Cortex of kidney (tissue), 1 donor: ENCODE measurements at places on chromosomes 5 and 9.

- no peak for DNase-seq
These were observed 633 bp upstream of the PPP1R26 start for GRCh38 chr9:135478829-135479468.

- DNase-seq = no peak
These were observed 35.3 kb downstream of the PFDN1 start for GRCh38 chr5:140267559-140268018.

DNA sequence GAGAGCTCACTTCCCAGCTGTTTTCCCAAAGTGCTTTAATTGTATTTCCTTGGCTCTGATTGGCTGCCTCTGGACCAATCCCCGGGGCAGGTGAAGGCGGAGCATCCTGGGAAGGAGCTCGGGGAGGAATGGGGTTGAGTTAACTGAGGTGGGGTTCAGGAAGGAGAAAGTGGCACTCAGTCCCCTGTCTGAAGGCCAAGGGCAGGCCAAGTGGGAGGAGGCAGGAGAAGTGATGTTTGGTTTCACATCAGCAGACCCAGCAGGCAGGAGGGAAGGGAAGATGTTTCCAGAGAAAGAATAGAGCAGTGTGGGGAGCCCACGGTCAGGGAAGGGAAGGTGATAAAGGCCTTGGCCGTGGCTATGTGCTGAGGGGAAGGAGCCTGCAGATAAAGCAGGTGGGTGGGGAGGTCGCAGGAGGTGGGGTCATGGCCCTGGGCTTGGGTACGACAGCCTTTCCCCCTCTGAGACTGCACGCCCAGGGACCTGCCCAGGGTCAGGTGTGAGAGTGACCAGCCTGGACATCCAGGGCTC is 3.1 kb downstream of the TSPAN17 start:
- no peak for DNase-seq

GRCh38 chr9:86279839-86280238 is 2.5 kb downstream of the ISCA1 start:
- no peak for DNase-seq

DNA sequence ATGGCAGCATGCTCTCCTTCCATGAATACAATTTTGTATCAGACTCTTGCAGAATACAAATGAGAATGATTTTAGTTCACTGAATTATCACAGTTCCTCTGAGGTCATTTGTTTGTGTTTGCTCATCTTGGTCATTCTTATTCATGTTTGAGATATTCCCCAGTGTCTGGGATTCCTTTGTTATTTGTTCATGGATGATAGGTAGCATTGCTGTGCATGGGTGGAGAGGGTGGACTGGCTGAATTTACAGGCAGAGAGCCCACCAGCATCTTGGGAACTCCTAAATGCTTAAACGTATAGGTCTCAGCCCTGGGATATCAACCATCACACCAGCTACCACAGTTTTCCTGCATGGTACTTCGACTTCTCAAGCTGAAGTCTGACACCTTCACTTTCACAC is 459.8 kb downstream of the CCDC171 start:
- DNase-seq = no peak
